ENCODE measurements at places on chromosomes 16 and 17.
A peak's percentile ranks its signal among the peaks of the same experiment; 100 is the strongest.

- DNase-seq = no peak
Observed at GRCh38 chr16:89837014-89837546, 8.8 kb downstream of the SPIRE2 start.

DNA sequence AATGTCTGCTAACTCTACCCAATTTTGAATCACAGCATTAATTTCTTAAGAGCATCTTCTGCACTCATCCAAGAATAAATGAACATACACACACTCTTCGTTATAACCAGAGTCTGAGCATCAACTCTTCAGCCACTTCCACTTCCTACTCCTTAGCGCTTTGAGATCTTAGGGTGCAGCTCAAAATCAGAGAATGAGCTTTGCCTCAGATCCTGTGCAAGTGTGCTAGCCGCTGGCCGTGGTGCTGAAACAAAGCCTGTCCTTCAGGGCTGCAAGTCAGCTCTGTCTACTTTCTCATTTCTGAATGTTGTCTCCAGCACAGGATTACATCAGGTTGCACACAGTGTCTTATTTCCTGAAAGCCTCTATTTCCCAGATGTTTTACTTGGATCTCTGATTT lies 165.4 kb downstream of the AIPL1 start:
- DNase-seq = no peak

GRCh38 chr17:12320286-12320685 lies 299.6 kb downstream of the MAP2K4 start:
- no peak for DNase-seq

DNA sequence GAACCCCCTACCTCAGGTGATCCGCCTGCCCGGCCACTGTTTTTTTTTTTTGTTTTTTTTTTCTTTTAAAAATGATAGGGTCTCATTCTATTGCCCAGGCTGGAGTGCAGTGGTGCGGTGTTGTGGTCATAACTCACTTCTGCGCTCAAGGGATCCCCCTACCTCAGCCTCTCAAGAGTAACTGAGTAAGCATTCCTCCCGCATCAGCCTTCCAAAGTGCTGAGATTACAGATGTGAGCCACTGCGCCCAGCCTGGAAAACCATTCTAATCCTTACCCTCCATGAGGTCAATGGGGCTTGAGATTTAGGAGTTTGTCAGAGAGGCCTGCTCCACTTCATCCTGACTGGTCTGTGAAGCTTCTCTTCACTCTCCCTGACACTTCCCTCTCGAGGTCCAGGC lies 12.5 kb downstream of the ERAL1 start:
- DNase-seq = no peak

- no peak for DNase-seq
Observed at GRCh38 chr17:72416054-72416675, 295.3 kb downstream of the SOX9 start.

DNA sequence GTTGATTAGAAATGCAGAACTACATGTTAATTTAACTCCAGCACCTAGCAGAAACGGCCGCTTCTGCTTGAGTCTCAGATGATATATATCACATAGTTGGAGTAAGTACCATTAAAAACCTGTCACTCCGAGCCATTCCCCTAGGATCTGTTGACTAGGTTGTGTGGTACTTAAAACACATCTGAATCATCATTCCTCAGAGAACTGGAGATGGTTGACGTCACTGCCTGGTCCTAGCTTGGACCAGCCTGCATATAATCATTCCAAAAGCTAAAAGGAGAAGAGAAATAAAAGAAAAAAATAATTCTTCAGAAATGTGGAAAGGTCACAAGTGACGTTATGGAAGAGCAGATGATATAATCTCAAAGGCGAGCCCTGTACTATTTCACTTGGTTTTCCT lies 31.3 kb upstream of the RASL10B start:
- no peak for DNase-seq

DNA sequence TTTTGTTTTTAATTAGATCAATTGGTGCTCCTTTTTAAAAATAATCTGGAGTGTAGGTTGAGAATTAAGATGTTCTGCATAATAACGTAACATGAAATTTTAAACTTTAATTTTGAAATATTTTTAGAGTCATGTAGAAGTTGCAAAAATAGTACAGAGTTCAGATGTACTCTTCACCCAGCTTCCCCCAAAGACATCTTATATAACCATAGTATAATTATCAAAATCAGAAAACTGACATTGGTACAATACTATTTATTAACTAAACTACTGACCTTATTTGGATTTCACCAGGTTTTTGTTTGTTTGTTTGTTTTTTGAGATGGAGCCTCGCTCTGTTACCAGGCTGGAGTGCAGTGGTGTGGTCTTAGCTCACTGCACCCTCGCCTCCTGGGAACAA lies 76.9 kb downstream of the PPM1E start:
- DNase-seq = no peak

DNA sequence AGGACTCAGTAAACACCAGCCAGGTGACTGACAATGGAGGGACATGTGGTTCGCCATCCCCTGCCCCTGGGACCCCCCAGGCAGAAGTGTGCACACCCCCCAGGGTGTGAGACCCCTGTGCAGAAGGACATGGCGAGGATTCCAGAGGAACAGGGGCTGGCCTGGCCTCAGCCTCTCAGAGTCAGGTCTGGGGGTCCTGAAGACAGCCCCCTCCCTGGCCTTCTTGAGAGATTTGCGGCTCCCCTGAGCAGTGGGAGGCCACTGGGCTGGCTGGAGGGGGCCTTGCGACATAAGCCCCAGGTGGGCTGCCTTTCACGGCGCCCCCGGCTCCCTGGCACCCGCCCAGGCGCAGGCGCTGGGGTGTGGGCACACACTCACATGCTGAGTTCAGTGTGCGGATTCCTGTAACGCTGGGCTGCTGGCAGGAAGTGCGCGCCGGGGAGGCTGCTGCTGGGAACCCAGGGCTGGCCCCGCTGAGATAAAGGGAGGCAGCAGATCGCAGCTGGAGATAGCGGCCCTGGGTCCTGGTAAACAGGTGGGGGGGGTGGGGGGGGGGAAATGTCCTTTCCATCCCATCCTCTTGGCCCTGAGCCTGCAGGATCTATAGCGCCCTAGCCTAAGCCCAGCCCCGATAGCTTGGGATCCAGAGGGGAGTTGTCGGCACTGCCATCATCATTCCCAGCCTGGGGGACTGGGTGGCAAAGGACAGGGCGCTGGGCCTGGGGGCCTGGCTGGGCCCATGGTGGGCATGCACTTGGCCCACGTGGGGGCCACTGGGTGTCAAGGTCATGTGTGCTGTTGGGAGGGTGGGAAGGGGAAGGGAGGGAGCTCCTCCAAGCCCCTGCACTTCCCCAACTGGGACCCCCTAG lies 27.1 kb downstream of the TMEM235 start:
- no peak for DNase-seq

DNA sequence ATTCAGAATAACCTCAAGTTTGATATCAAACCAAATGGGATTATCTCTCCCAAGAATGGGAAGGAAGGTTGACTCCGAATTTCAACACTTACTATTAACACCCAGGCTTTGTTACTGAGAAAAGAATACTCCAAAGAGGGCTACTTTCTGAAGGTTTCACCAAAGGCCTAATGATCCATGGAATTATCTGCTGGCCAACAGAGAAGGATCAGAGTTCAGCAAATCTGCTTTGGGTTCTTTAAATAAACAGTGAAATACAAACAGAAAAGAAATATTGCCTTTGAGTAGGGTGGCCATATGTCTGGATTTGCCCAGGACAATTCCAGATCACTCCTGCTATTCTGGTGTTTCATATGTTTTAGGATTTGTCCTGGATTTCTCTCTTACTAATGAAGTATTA lies 564.5 kb upstream of the PSMD7 start:
- DNase-seq = no peak

DNA sequence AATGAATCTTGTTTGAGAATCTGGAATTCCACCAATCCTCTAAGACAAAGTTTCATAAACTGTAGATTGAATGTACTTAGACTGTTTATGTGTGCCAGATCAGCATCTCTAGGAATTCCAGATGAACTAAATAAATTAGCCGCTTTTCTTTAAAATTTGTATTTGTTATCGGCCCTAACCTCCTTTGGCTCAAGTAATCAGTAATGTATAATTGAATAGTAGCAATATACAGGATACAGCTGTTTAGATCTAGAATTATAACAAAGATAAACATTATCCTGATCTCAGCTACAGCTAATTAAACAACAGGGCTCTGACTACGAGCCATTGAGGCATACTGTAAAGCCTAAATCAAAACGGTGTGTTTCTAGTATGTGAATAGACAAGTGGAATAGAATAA lies 120.3 kb downstream of the CYB561 start:
- no peak for DNase-seq

- DNase-seq = no peak
Observed at GRCh38 chr17:19021622-19022083, 17.1 kb upstream of the FAM83G start.

GRCh38 chr16:89564476-89565255 lies 4.2 kb downstream of the RPL13 start:
- no peak for DNase-seq

DNA sequence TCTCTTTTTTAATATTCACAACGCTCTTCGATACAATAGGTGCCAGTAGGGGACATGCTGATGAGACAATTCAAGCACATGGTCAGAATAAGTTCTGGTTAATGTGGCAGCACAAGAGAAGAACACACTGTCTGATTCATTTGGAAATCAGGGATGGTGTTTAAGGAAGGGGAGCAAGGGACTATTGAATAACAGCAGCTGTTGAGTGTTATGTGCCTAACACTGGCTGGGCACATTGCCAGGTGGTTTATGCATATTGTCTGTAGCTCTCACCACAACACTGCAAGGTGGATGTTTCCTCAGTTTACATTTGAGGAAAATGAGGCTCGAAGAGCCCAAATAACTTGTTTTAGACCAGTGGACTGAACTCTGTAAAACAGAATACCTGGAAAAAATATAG lies 44.2 kb downstream of the LYRM9 start:
- DNase-seq = no peak

DNA sequence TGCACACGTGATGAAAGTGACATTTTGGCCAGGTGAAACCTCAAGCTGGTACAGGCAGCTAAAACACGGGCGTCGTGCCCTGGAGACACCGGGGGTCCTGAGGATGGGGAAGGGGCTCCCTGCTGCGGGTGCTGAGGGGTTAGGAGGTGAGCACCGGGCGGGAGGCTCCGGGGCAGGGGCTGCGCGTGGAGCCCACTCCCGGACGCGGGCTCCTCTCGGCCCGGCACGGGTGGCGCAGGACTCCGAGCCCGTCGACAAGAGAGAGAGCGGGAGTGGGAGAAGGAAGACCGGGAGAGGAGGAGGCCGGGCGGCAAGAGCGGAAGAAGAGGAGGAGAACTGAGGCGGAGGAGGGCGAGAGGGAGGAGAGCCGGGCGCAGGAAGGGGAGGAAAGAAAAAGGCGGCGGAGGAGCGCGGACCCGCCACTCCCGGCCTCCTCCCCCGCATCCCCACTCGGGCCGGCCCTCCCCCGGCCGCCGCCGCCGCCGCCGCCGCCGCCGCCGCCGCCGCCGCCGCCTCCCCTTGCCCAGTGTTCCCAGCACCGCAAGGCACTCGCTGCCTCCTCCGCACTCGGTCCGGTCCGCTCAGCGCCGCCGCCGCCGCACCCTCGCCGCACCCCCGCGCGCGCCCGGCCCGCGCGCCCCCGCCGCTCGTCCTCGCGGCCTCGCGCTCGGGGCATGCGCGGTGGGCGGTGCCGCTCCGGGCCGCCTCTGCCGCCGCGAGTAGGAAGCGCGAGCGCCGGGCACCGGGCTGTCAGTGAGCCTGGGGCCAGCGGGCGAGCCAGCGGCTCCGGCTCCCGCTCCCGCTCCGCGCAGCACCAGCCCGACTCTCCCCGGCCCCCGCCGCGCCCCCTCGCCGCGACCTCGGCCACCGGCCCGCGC lies at the start of gene PRKCA:
PRKCA (plus strand) TSS at position 750 of the 878 bp plus-strand sequence.
- DNase-seq = peak; percentile 84

- no peak for DNase-seq
Observed at GRCh38 chr16:25083065-25083464, 28.5 kb upstream of the LCMT1 start.

DNA sequence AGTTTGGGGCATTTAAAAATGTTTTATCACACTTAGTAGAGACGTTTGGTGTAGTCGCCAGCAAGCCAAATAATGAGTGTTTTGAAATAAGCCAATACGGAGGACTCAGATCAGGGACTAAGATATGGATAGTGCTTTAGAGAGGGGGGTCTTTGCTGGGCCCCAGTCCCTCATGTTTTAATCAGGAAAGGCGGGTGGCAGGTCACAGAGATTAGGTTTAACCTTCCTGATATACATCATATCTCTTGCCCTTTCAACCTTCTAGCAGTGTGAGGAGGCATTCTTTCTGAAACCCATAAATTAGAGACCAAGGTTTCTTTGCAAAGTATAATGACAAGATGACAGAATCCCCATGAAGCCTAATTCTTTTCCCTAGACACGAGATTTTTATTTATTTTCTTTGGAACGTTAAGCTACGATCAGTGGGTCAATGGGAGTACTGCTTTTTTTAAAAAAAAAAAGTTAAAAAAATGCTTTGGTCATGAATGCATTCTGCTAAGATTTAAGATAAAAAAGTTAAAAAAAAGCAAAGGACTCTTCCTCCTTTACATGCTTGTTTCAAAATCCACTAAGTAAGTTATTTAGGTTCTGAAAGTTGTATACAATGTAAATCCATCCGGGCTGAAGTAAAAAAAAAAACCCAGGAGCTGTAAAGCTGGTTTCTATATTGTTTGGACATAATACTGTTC lies 572.1 kb upstream of the SALL1 start:
- DNase-seq = no peak

GRCh38 chr16:5502467-5502869 lies 404.9 kb upstream of the EEF2KMT start:
- no peak for DNase-seq

GRCh38 chr16:79293836-79294460 lies 306.6 kb downstream of the MAF start:
- no peak for DNase-seq

DNA sequence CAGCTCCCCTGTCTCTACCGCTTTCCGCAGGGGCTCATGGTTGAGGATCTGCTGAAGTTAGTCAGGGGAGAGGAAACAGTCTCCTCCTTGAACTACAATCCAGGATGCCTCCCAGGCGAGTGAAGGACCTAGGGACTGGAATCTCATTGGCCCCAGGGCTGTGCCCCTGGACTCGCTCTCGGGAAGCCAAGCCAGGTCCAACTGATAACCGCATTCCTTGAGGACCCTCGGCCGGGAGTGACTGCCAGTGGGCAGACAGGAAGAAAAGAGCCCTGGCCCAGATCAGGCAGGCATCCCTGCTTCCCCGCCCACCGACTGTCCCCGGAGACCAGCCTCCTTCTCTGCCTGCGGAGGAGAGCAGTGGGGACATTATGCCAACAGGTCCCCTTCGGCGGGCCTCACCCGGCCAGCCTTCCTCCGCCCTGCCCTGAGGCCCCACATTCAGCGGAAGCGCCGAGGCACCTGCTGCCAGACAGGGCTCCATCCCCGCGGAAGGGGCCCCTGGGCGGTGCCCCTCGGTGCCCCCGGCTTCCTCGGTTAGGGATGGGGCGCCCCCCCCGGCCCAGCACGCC lies 776 bp downstream of the LRRC75A start:
- no peak for DNase-seq

GRCh38 chr16:35196313-35196712 lies 1736.9 kb downstream of the TP53TG3F start:
- no peak for DNase-seq

DNA sequence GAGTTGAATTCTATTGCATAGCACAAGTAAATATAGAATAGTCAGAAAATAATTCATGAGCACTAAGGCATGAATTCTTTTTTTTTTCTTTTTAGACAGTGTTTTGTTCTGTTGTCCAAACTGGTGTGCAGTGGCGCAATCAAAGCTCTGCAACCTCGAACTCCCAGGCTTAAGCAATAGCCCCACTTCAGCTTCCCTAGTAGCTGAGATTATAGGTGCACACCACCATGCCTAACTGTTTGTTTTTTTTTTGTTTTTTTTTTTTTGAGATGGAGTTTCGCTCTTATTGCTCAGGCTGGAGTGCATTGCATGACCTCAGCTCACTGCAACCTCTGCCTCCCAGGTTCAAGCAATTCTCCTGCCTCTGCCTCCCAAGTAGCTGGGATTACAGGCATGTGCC lies 16.6 kb downstream of the TUBD1 start:
- DNase-seq = no peak

- DNase-seq = no peak
Observed at GRCh38 chr16:57413301-57413730, 8.7 kb downstream of the CCL17 start.
